ENCODE measurements at places on chromosomes 3 and 15. TPM values are rescaled to one million over a fixed set of nuclear protein-coding genes. Genes with fewer than 3 reads are reported as not detected.

- no peak for DNase-seq
Measured at GRCh38 chr3:162738784-162739183, 1242.2 kb downstream of the OTOL1 start.

DNA sequence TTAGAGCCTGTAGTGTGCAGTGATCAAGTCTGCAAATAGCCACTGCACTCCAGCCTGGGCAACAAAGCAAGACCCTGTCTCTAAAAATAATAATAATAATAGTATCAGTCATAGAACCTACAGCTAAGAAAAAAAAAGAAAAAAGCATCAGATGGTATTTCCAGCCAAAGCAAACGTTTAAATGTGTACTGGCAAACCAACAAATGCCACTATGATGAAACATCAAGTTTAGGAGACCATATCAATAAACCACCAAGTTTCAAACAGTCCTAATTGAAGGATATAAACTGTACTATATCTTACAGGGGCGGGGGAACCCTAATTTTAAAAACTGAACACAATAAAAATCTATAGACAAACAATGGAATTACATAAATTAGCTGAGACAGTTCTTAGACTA, 6.4 kb downstream of the UBP1 start:
- DNase-seq = no peak

Gene AP3B2
- 0.59 TPM for polyA plus RNA-seq

- DNase-seq = no peak
Measured at GRCh38 chr15:24823473-24823872, 131.3 kb upstream of the SNRPN start.

DNA sequence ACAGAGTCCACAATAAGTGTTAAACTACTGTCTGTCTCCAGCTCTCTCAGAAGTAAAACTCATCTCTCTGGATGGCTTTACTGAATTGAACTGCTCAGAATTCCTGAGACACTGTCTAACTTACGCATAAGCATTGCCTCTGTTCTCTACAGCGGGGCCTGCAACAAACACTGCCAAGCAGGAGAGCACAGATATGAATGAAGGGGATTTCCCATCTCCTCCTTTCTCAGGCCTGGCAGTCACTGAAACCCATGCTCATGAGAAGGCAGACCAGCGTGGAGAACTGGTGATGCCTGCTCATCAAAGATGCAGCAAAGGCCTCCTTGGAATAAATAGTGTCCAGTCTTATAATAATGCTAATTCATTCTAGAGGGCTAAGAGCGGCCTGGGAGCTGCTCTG, 10.3 kb downstream of the RASGRP1 start:
- no peak for DNase-seq

Gene CCR8
- not detected for polyA plus RNA-seq

DNA sequence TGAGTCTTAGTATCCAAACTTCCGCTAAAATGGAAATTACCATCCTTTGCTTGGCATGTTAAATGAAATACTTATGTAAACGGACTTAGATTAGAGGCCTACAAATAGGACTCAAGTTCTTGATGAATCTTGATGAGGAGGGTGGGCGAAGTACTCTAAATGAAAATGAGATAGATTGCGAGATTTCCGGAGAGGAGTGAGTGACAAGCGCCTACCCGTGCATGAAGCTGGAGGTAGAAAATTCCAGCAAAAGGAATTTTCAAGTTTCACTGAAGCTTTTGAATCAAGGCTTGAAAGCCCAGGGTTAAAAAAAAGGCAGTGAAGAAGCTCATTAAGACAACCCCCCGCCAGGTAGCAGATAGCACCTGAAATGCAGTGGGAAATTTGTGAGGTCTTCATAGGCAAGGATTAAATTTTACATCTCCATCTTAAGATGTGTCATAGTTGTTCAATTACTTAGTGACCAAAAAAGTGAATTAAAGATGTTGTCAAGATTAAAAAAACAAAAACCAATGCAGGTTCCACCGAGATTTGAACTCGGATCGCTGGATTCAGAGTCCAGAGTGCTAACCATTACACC, 655 bp upstream of the RAB11A start:
- DNase-seq = no peak

- DNase-seq = no peak
Measured at GRCh38 chr15:94793207-94793606, 561.8 kb downstream of the MCTP2 start.

Gene TRAIP
- polyA plus RNA-seq = 4.8 TPM

DNA sequence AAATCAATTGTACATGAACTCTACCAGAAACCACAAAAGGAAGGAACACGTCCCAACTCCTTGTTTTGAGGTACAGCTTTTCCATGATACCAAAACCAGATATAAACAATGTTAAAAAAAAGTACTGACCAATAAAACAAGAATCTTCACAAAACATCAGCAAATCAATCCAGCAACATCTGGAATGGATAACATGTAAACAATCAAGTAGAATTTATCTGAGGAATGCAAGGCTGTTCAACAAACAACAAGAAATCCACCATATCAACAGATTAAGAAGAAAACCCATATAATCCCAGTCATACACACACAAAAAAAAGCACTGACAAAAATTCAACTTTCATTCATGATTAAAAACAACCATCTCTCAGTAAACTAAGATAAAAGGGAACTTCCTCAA, 26.7 kb downstream of the TJP1 start:
- no peak for DNase-seq

Gene OCA2
- polyA plus RNA-seq = 4.5 TPM

- DNase-seq = peak; percentile 15
Measured at GRCh38 chr15:24955531-24955921, 739 bp downstream of the SNRPN start.

Gene SEMA3G
- 18.7 TPM for polyA plus RNA-seq

- no peak for DNase-seq
Measured at GRCh38 chr15:31516440-31516839, 189.8 kb downstream of the KLF13 start.

DNA sequence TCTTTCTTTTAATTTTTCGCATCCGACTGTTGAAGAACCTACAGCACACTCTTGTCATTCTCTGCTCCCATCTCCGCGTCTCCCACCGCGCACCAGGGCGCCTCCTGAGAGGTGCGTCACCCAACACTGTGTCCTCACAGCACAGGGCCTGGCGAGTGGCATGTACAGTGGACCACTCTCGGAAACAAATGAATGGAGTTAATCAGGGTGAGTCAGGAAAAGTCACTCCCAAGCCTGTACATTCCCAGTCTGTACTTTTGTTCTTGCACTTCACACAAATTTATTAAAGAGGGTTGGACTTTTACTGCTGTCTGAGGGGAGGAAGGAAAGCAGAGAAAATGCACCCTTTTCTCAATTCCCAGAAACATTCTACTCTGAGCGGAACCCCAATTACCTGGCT, 625 bp downstream of the COL6A6 start:
- peak; percentile 38 for DNase-seq

Data from hindlimb muscle (tissue), 1 donor.